Activated naive CD4-positive, alpha-beta T cell treated with anti-CD3 and anti-CD28 coated beads, Interleukin-2, amount 50 U/mL, for 72 hours (primary cell): ENCODE measurements at places on chromosomes 1 and 21.

GRCh38 chr1:111412839-111413238 lies 14.7 kb downstream of the OVGP1 start:
- DNase-seq, result no peak

- DNase-seq, result no peak
These were observed 128.5 kb downstream of the ZNF281 start for GRCh38 chr1:200281201-200281835.

DNA sequence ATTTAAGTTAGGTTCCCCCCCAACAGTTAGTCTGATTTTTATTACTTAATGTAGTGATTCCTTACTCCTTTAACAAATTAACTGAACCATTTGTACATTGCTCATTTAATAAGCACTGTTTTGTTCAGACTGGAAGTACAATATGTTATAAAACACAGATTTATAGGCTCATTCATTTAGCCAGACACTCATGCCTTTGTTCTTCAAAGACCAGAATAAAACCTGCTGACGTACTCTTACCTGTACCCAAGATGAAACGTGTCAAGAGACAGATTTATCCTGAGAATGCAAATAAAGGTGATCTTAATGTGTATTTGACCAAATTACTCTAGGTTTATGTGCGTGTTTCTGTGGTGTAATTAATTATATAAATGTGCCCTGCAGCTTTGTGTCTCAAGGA lies 92.8 kb downstream of the INTS7 start:
- DNase-seq, result no peak

GRCh38 chr21:31659286-31659535 lies 282 bp upstream of the SOD1 start:
- DNase-seq, result no peak

DNA sequence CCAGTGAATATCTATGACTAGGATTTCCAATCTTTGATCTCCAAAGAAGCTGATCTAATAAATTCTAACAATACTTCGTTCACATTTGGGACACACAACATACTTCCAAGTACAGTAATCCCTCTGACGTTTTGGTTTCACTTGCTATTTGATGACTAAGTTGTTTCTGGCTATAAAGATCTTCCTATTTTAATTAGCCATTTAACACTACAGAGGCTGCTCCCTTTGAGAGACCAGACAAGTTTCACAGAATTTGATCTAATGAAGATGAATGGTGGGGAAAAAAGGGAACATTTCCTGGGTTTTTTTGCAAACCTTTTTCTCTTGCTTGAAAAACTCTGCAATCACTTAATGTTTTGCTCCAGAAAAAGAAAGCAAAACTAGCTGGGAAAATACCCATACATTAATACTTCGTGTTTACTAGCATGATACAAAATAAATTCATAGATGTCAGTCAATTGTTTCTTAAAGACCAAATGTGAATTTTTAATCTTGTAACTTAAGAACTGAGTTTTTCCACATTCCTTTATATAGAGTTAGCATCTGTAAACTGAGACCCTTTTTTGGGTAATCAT lies 28.0 kb upstream of the GLIS1 start:
- DNase-seq, result no peak

GRCh38 chr1:237386362-237387143 lies 344.6 kb downstream of the RYR2 start:
- DNase-seq, result no peak

DNA sequence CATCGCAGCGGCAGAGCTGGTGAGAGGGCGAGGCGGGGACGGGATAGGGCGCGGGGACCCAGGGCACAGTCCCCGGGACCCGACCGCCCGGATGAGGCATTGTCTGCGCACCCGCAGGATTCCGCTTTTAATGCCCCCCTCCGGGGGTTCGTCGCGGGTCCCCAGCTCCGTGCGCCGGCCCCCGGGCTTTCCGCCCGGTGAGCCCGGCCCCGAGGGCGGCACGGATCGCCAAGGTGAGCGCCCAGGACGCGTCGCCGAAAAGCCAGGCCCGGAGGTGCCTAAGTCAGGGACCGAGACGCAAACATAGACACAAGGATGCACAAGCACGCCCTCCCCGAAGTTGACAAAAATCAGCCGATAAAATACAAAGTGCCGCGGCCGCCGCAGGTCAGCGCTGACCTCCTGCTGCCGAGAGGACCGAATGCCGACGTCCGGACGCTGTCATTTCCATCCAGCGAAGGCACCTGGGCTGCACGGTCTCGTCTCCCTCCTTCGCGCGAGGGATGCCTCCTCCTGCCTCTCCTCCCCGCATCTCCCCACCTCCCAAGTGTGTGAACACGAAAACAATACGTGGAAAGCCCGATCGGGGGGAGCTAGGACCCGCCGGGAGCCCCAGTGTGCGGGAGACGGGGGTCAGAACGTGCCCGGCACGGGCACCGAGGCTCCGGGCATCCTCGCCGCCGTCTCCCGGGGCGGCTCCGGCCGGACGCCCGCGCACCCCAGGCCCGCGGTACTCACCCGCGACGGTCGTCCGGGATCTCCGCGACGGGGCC lies 101.1 kb upstream of the SOD1 start:
- peak; percentile 24 for DNase-seq
